ENCODE measurements at places on chromosomes 5 and 9. TPM values are rescaled to one million over a fixed set of nuclear protein-coding genes. Genes with fewer than 3 reads are reported as not detected.
A peak's percentile ranks its signal among the peaks of the same experiment; 100 is the strongest.

The ACTBL2 gene
- total RNA-seq, result not detected

The GABRA6 gene
- total RNA-seq, result not detected

- H3K4me1 ChIP-seq, result no peaks in the 10 kb centered on the region
- H3K36me3 ChIP-seq, result no peaks in the 10 kb centered on the region
- H3K4me3 ChIP-seq, result no peak overlapping the region
- no peak overlapping the region for H3K27ac ChIP-seq
- DNase-seq, result no peak
- H3K27me3 ChIP-seq, result peaks cover 49% of the 10 kb centered on the region
Observed at GRCh38 chr5:73663161-73663859, 37.3 kb downstream of the ARHGEF28 start.

GRCh38 chr5:3602785-3603502, 7.3 kb downstream of the IRX1 start:
- no peak for DNase-seq
- H3K27ac ChIP-seq, result no peak overlapping the region
- H3K27me3 ChIP-seq, result peaks cover 64% of the 10 kb centered on the region
- peaks cover 10% of the 10 kb centered on the region for H3K36me3 ChIP-seq

DNA sequence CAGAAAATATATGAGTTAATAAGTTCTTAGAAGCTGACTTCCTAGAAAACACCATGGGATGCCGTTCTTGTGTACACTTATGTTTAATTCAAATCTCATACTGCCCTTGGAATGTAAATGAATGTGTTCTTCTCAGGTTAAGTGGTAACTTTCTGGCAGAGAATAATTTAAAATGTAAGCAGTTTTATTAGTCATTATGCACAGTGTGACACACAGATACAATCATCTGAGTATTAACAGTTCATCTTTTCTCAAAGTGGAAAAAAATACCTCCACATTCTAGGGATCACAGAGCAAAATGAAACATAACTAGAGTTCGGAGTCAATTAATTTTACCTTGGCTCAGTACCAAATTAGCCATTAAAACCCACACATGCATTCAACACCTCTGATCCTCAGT, 508.1 kb downstream of the CDH9 start:
- no peaks in the 10 kb centered on the region for H3K4me1 ChIP-seq
- no peaks in the 10 kb centered on the region for H3K36me3 ChIP-seq
- H3K27me3 ChIP-seq, result no peaks in the 10 kb centered on the region

DNA sequence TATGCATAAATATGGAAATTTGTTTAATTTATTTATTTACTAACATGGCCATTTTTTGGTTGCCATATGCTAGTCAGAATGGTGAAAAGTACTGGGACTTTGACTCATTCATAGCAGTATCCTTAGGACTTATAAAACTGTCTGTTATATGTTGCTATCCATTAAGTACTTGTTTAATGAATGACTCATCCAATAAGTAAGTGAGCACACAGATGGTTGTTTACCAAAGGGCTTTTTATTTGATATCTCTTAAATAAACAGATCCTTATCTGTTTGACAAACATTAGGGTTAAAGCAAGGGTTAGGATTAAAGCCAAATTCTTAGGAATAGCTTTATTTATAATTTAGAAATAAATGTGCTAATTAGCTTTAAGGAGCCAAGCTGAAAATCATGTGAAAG, 183.4 kb downstream of the FBXO4 start:
- no peak overlapping the region for H3K27ac ChIP-seq
- no peaks in the 10 kb centered on the region for H3K27me3 ChIP-seq
- peaks cover 12% of the 10 kb centered on the region for H3K4me1 ChIP-seq
- no peak overlapping the region for H3K4me3 ChIP-seq

DNA sequence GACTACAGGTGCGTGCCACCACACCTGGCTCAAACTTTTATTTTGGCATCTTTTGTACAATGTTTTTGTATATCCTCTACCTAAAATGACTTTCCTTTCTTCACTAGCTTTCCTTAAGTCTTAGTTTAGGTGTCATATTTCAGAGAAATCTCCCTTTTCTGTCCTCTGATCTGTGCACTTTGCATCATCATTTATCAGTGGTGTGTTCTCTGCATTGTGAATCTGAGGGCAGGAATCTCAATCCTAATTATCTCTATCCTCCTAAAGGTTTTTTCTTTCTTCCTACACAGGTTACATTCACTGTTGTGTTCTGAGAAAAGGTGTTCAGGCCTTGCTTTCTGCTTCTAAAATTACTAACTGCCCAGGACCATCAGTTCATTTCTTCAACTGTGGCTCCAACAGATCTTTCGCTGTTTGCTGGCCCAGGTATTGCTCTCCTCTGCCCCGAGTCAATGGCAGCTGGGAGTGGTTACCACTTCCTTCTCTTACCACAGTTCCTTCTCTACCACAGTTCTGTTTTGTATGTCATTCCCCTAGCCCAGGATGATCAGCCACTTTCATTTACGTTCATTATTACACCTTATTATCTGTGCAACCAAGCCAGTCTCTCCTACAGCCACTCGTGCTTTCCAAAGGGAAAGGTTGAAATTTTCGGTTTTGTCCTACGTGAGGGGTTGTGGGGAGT, 14.0 kb downstream of the TGFBR1 start:
- DNase-seq, result peak; percentile 86
- peak overlapping the region; percentile 95 for H3K27ac ChIP-seq

Data from activated CD8-positive, alpha-beta memory T cell treated with anti-CD3 and anti-CD28 coated beads, Interleukin-2, amount 10 ng/mL, durations not matched to agents 7 days and 5 days (primary cell).